Occipital lobe (tissue), 3 donors: ENCODE measurements at places on chromosomes 2 and 18. TPM values are rescaled to one million over a fixed set of nuclear protein-coding genes. Genes with fewer than 3 reads are reported as not detected.

- DNase-seq, result no peak
Measured at GRCh38 chr2:172425336-172425735, 2.0 kb upstream of the ITGA6 start.

GRCh38 chr2:152814475-152815030, 96.1 kb downstream of the ARL6IP6 start:
- no peak for DNase-seq

DNA sequence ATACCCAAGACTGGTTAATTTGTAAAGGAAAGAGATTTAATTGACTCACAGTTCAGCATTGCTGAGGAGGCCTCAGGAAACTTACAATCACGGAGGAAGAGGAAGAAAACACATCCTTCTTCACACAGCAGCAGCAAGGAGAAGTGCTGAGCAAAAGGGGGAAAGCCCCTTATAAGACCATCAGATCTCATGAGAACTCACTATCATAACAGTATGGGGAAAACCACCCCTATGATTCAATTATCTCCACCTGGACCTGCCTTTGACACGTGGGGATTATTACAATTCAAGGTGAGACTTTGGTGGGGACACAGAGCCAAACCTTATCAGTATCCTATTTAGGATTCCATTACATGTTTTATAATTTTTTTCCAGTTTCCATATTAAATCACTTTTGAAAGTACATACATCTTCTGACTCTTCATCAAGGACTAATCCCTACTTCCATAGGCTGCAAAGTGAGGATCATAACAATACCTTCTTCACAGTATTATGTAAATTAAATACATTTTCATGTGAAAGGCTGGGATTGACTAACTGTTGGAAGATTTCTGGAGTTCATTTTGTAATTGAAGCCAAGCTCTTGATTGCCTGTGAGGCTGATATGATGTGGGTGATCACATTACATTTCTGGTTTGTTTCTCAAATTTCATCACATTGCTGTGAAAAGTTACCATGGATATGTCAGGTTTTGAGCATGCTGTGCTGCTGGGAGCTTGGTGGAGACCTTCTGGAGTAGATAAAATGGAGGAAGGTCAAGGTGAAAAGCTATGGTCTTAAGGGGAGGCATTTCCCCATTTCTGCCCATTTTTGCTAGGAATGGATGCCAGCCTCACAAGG, 31.7 kb upstream of the CERS6 start:
- no peak for DNase-seq

GRCh38 chr2:11073251-11073650, 82.0 kb upstream of the SLC66A3 start:
- no peak for DNase-seq

GRCh38 chr2:27723372-27724144, 48.0 kb upstream of the MRPL33 start:
- peak; percentile 37 for DNase-seq

GRCh38 chr18:32422201-32422600, 48.5 kb downstream of the GAREM1 start:
- DNase-seq, result no peak

DNA sequence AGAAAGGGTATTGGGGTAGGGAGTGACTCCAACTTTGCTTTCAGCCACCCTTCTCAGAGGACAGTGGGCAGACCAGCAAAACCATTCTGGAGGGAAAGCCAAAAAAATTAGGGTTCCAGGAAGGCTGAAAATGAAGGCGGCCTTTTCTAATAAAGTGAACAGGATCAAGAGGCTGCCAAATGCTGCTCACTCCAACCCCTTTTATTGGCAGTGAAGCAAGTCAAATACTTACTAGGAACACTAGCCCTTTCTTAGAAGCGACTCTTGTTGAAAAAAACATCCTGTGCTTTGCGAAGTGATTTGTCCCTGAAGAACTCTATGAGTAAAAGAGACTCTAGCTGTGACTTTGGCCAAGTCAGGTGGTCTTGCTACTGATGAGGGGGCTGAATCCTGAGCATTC, 83.6 kb upstream of the CYP1B1 start:
- DNase-seq, result no peak

- DNase-seq, result no peak
Measured at GRCh38 chr2:133266041-133266925, 302.0 kb downstream of the NCKAP5 start.

DNA sequence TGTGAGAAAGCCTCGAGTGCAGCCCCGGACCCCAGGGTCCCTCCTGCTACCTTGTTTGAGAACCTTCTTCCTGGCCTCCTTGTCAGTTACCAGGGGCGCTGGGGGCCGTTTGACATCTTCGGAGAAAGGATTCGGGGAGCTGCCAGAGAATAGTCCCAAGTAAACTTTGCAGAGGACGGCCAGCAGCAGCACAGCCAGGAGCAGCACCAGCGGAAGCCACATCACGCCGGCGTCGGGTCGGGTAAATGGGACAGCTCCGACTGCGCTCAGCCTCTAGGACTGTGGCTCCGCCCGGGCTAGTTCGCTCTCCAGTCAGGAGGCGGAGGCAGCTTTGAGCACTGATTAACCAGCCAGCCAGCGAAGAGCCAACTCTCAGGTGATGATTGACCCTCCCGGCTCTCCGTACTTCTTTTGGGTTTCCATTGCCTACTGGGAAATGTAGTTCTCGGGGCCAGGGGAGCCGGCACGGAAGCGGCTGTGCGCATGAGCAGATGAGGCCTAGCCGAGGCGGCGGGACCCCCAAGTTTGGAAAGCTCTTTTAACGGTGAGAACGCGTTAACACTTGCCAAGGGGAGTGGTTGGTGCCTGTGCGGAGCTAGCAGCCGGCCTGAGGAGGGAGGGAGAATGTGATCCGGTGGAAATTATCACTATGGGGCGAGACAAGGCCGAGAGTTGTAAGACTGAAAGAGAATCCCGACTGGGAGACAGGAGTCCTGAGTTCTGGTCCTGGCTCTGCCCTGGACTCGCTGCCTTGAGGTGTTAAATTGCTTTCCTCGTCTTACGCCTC, at the start of the genes ELMOD3 and RETSAT:
Gene ELMOD3, plus strand, starts transcription at position 484 of the 787 bp plus-strand sequence. CDS start 2,430 bp downstream, outside the sequence.
Gene RETSAT, minus strand, starts transcription at position 243 of the 787 bp plus-strand sequence. Its CDS starts 21 bp downstream, at position 222.
- DNase-seq, result peak; percentile 96

DNA sequence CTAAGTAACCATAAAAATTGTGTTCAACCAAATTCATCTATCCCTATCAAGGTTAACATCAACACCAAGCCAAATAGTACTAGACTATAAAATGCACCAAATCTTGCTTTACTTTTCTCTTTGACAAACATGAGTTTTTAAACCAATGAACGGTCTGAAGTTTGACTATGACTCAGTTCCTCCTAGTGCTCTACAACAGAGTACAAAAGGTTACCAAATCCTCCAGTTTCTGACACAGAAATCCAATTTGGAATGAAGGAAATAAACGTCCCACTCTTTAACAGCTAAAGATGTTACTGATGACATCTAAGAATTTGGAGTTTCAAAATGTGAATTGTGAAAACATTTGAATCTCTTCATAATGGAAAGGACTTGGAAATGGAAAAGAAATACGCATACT, 11.8 kb upstream of the ACVR1 start:
- no peak for DNase-seq

DNA sequence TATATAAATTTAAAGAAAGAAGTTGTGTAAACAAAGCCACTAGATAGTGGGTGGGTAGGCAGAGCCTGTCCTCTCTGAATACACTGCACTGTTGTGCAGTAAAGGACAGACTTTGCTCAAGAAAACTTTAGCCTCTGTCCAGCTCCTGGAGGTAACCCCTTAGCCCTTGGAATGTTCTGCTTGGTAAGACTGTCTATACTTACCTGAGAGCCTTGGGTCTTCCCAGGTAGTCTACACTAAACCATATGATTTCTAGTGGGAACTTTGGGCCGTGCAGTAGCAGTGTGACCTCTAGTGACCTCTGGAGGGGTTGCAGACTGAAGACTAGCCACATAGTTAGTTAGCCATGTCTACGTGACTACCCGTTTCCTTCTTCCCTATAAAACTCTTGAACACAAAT, 678.3 kb upstream of the NRXN1 start:
- DNase-seq, result no peak

DNA sequence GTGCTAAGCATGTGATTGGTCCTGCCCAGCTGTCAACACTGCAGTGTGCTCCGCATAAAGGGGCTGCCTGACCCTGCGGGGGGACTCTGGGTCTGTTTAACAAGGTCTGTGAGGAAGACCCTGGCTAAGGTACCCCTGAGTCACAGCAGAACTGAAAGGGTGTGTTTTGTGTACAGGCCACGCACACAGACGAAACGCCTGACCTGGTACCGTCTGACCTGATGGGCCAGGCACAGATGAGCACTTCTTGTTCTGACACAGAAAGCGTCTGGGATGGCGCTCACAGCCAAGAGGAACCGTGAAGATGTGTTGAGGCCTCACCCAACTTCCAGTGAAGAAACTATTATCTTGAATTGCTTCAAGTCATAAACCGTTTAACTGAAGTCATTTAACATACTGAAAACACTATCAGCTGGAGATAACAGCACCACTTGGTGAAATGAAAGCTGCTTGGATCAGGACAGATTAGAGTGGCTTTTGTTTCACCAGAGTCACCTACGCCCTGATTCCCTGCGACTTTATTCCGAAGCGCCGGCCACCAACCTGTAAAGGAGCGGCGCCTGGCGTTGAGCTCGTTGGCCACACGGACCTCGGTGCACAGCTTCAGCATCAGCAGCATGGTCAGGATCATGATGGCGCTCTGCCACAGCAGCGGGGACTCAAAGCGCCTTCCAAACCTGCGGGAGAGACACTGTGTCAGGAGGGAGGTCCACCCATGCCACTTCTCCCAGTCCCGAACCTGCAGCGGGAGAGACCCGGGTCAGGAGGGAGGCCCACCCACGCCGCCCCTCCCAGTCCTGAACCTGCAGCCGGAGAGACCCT, 8.5 kb downstream of the SLC66A2 start:
- DNase-seq, result no peak

The ASB1 gene
- 17.8 TPM for total RNA-seq

The GREB1 gene
- 1.4 TPM for total RNA-seq

The DSC3 gene
- 0.78 TPM for total RNA-seq

The SPC25 gene
- 3.4 TPM for total RNA-seq

The ANKRD62 gene
- 0.16 TPM for total RNA-seq
